ENCODE measurements at places on chromosomes 7 and 10.

GRCh38 chr7:25863005-25863728 is 288.8 kb upstream of the NFE2L3 start:
- no peak for DNase-seq

DNA sequence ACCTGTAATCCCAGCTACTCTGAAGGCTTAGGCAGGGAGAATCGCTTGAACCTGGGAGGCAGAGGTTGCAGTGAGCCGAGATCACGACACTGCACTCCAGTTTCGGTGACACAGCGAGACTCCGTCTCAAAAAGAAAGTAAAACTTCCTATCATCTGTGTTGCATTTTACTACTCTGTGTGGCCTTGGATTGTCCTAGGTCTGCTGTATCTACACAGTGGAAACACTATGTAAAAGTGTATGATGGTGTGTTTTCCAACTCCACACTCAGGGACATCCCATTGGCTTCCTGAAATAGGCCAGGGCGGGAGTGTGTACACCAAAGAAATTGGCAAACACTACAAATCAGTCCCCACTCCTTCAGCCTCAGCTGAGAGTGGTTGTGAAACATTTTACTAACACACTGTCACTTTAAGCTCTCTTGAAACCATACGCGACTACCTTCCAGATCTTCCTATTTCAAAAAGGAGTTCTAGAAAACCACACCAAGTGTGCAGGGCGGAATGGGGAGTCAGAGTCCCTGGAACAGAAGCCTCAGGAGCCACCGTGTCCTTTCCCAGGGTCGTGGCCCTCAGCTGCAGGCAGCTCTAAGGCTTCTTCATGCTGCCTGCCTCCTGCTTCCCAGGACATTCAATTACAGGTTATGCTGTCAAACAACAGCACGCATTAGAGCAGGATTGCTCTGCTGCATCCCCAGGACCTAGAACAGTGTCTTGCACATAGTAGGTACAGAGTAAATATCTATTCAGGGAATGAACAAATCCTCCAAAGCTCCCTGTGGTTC is 275.4 kb downstream of the PARD3 start:
- DNase-seq, result no peak

GRCh38 chr7:107304636-107305035 is 135.8 kb downstream of the HBP1 start:
- DNase-seq, result no peak

DNA sequence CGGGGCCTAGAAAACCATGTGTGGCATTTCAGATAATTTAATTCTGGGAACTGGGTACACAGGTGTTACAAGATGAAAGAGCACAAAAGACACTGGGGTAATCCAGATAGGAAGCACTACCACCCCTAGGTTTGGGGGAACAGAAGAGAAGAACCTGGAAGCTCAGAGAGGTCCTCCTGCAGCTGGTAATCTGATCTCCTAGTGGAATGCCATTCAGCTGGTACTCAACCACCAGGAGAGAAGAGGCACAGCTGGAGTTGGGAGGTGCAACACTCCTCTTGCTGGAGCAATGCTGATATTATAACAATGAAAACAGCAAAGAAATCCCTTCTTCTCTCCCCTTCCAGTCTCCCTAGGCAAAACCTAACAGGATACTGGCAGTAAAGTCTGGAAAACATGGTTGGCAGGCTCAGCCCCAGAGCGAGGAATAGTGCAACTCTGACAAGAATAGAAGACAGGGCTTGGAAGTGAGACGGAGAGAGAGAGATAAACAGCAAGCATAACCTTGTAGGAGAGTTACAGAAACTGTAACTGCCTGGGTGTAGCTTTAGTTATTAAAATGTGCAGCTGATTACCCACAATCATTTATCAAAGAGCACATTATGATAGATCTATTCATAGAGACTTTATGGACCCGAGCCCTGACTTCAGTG is 35.0 kb downstream of the NRF1 start:
- no peak for DNase-seq

GRCh38 chr7:25228386-25228785 is at the start of gene NPVF:
Gene NPVF (minus strand): TSS chr7:25228486. CDS start chr7:25228439, 47 bp downstream.
- no peak for DNase-seq

DNA sequence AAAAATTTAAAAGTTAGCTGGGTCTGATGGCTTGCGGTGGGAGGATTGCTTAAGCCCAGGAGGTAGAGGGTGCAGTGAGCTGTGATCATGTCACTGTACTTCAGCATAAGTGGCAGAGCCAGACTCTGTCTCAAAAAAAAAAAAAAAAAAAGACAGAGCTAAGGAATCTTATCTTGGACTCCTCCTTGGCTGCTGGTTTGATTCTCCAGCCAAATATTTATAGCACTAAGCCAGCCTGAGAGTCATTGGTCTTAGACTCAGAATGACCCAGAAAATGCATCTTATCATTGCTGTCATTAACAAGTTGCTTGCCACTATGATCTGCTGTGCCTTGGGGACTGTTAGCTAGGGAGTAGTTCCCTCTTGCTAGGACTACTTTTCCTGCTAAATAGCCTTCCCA is 164.7 kb downstream of the GNAT3 start:
- no peak for DNase-seq

Data from activated T-cell treated with anti-CD3 and anti-CD28 coated beads for 48 hours (primary cell).